ENCODE measurements at places on chromosomes 6 and 20. TPM values are rescaled to one million over a fixed set of nuclear protein-coding genes. Genes with fewer than 3 reads are reported as not detected.

The PTPRA gene
- 41.7 TPM for total RNA-seq

The PPARD gene
- total RNA-seq = 5.9 TPM

The TINAG gene
- 0.04 TPM for total RNA-seq

The CGAS gene
- 5.2 TPM for total RNA-seq

The DOK5 gene
- total RNA-seq = 15.9 TPM

The IP6K3 gene
- 27.8 TPM for total RNA-seq

The SYCP2L gene
- 2.6 TPM for total RNA-seq

The FERMT1 gene
- total RNA-seq = 0.58 TPM

The FOXA2 gene
- not detected for total RNA-seq

The CDSN gene
- total RNA-seq = not detected

The AIF1 gene
- total RNA-seq = 29.2 TPM

The DTNBP1 gene
- total RNA-seq = 8.4 TPM

The HSD17B8 gene
- 12.1 TPM for total RNA-seq

The CCN2 gene
- total RNA-seq = 16.0 TPM

The CLIC5 gene
- total RNA-seq = 8.5 TPM

The EYS gene
- total RNA-seq = 1.1 TPM

Data from muscle of leg (tissue), 16 donors.